8988T (cell line): ENCODE measurements at places on chromosomes 5 and 9.

GRCh38 chr9:116345393-116345792 is 191.8 kb downstream of the PAPPA start:
- no peak for DNase-seq

- no peak for DNase-seq
These were observed 99.6 kb downstream of the LIFR start for GRCh38 chr5:38456657-38457399.

DNA sequence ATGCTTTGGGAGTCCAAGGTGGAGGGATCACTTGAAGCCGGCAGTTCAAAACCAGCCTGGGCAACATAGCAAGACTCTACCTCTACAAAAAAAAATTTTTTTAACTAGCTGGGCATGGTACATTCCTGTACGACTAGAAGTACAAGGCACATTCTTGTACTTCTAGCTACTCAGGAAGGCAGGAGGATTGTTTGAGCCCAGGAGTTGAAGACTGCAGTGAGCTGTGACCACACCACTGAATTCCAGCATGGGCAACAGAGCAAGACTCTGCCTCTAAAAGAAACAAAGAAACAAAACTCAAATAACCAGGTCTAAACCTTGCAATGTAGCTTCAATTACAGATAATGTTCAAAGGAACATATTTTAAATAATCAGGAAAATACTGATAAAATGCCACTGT is 56.2 kb downstream of the SSBP2 start:
- DNase-seq = no peak

GRCh38 chr5:172617817-172618216 is 23.2 kb upstream of the NEURL1B start:
- DNase-seq = no peak

GRCh38 chr5:181187500-181188213 is 17.3 kb downstream of the TRIM7 start:
- DNase-seq = peak; percentile 71

DNA sequence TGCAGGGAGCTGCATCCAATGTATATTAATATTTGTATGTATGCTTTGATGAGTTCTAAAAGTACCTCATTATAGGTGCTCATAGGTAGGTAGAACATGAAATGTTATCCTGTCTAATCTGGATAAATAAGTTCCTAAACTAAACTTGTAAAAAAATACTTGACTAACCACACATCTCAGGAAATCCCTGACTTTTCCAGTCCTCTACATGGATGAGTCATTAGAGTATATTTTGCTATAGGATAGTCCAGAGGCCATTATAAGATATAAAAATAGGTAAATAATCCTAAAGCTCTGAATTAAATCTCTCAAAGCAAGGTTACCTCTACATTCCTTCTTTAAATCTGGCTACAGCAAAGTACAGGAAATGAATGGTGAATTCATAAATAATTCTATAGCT is 404.3 kb downstream of the RAB3C start:
- no peak for DNase-seq

- no peak for DNase-seq
These were observed 53.3 kb upstream of the IL17B start for GRCh38 chr5:149432376-149432775.

GRCh38 chr5:161549106-161549505 is 2.6 kb upstream of the GABRB2 start:
- no peak for DNase-seq

DNA sequence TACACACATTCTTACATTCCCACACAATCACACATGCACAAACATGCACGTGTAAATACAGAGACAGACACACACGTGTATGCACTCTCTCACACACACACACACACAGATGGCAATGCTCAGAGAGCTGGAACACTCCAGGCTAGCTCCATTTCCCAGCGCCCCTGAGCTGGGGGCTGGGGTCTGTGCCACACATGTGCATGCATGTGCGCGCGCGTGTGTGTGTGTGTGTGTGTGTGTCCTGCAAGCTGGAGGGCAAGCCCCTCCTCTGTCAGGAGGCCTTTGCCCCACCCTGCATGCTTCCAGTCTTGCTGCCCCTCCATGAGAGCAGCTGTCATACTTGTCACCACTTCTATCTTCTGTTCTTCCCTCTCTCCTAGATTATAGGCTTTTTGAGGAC is 16.6 kb upstream of the S1PR3 start:
- no peak for DNase-seq

GRCh38 chr5:14246350-14247053 is 103.4 kb downstream of the TRIO start:
- no peak for DNase-seq
